ENCODE measurements at places on chromosomes 5 and 9. TPM values are rescaled to one million over a fixed set of nuclear protein-coding genes. Genes with fewer than 3 reads are reported as not detected.

DNA sequence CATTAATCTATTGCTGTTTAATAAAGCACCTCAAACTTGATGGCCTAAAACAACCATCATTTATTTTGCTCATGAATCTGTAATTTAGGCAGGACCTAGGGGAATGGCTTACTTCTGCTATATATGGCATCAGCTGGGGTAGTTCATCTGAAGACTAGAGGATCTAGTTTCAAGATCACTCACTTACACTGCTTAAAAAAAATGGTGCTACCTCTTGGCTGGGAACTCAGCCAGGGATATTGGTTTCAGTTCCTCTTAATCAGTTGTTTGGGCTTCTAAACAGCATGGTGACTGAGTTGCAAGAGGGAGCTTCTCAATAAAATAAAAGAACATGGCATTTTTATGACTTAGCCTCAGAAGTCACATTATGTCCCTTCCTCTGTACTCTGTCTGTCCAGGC, 142.0 kb downstream of the FAM114A2 start:
- DNase-seq, result no peak

- no peak for DNase-seq
These were observed 60.5 kb downstream of the DAP start for GRCh38 chr5:10700516-10700915.

DNA sequence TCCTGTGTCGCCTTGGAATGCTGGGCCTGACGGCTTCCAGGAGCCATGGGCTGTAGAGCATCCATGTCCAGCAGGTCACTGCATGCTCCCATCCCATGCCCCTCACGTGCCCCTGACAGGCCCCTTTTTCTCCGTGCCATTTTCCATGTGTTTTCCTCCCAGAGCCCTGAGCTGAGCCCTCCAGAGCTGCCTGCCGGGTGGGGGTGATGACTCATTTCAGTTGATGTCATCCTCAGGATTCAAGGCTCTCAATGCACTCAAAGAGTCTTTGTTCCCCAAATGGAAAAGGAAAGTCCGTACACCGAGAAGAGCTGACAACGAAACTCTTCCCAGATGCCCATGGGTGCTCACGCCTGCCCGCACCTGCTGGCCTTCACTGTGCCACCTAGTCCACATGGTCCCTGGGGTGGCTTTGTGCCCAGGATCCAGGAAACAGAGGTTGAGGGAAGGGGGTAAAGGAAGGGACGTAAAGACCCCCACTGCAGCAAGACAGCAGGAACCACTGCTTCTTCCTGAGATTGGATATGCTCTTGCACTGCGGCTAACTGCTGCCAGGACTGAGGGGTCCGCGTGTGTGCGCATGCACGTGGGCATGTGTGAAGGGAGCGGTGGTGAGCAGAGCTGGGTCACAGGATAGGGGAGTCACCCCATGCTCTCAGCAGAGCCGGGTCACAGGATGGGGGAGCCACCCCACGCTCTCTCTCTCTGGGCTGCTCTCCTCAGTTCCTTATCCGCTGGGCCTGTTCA, 27.6 kb downstream of the COL15A1 start:
- DNase-seq, result no peak

DNA sequence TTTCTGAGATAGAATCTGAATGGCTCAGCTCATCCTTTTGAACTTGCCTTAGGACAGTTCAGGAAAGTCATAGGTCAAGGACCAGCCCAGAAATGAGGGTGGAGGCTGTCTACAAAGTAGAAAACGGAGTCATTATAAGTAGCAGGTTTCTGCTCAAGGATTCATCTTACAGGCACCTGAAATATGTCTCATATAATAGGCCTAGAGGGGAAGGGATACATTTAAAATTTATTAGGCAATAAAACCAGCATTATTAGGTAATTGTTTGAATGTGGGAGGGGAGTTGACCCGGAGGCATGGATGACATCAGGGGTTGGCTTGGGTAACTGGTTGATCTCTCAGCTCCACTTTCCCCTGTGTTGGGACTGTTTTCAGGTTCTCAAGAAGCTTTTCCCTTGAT, 11.9 kb upstream of the GALNT10 start:
- DNase-seq, result no peak

ZNF366 gene
- 2.9 TPM for total RNA-seq

- no peak for DNase-seq
These were observed 767 bp downstream of the RALGPS1 start for GRCh38 chr9:126915281-126915816.
